Left ventricle myocardium inferior (tissue), 1 donor: ENCODE measurements at places on chromosomes 5 and 9.

- no peaks in the 10 kb centered on the region for H3K36me3 ChIP-seq
- no peaks in the 10 kb centered on the region for H3K4me1 ChIP-seq
- H3K4me3 ChIP-seq = no peak overlapping the region
- DNase-seq = no peak
- H3K27ac ChIP-seq = no peak overlapping the region
- H3K27me3 ChIP-seq = no peaks in the 10 kb centered on the region
These were observed 9.1 kb upstream of the GPSM1 start for GRCh38 chr9:136318111-136318775.

GRCh38 chr5:169716287-169716686 lies 79.2 kb downstream of the DOCK2 start:
- peaks cover 6% of the 10 kb centered on the region for H3K27me3 ChIP-seq
- H3K36me3 ChIP-seq = no peaks in the 10 kb centered on the region
- no peaks in the 10 kb centered on the region for H3K4me1 ChIP-seq

- H3K4me1 ChIP-seq = no peaks in the 10 kb centered on the region
- DNase-seq = no peak
- peaks cover 3% of the 10 kb centered on the region for H3K27me3 ChIP-seq
These were observed 269.9 kb downstream of the MEF2C start for GRCh38 chr5:88613051-88613450.

DNA sequence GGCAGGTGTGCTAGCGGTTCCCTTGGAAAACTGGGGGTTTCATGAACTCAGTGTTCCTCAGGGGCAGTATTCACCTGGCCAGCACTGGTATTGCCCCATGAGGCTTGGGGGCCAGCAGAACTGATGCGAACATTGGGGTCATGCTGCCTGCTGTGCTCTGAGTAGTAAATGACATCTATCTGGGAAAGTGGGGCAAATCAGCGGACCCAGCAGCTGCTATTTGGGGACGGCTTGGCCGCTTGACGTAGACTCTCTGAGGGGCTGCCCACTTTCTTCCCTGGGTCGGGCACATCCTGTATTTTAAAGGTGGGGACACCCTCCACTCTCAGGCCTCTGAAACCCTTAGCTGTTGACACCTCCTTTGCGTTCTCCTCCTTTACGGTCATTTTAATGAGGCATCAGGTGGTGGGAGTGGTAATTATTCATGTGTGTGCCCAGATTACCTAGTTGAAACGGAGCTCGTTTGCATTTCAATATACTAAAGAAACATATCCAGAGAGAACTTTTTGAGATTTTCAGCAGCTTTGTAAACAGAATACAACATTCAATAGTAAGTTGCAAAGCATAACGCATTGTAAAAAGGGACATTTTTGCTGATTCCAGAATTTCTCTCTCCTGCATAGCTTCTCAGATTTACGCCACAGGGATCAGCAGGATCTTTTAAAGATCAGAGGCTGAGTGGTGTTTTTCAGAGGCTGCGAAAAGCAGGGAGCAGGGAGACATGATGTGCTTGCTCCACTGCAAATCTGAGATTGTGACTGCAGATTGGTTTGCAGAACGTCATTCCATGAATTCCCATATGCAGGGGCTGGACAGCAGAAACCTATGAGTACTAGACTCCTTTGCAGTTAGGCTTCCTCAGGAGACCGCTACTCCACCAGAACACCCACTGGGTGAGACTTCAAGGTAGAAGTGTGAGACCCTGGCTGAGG lies 56.8 kb upstream of the ZFR start:
- no peak overlapping the region for H3K4me3 ChIP-seq
- DNase-seq = no peak
- no peak overlapping the region for H3K27ac ChIP-seq
- H3K27me3 ChIP-seq = peaks cover 47% of the 10 kb centered on the region
- H3K4me1 ChIP-seq = peaks cover 25% of the 10 kb centered on the region

- peaks cover 38% of the 10 kb centered on the region for H3K4me1 ChIP-seq
- no peak for DNase-seq
- H3K27ac ChIP-seq = peak overlapping the region; percentile 79
- H3K27me3 ChIP-seq = no peaks in the 10 kb centered on the region
- H3K36me3 ChIP-seq = no peaks in the 10 kb centered on the region
These were observed 60.1 kb upstream of the NMUR2 start for GRCh38 chr5:152465140-152465539.

GRCh38 chr5:21646469-21646868 lies 1206.7 kb downstream of the CDH12 start:
- no peaks in the 10 kb centered on the region for H3K27me3 ChIP-seq
- H3K36me3 ChIP-seq = no peaks in the 10 kb centered on the region
- no peak overlapping the region for H3K4me3 ChIP-seq
- H3K4me1 ChIP-seq = no peaks in the 10 kb centered on the region
- H3K27ac ChIP-seq = no peak overlapping the region

DNA sequence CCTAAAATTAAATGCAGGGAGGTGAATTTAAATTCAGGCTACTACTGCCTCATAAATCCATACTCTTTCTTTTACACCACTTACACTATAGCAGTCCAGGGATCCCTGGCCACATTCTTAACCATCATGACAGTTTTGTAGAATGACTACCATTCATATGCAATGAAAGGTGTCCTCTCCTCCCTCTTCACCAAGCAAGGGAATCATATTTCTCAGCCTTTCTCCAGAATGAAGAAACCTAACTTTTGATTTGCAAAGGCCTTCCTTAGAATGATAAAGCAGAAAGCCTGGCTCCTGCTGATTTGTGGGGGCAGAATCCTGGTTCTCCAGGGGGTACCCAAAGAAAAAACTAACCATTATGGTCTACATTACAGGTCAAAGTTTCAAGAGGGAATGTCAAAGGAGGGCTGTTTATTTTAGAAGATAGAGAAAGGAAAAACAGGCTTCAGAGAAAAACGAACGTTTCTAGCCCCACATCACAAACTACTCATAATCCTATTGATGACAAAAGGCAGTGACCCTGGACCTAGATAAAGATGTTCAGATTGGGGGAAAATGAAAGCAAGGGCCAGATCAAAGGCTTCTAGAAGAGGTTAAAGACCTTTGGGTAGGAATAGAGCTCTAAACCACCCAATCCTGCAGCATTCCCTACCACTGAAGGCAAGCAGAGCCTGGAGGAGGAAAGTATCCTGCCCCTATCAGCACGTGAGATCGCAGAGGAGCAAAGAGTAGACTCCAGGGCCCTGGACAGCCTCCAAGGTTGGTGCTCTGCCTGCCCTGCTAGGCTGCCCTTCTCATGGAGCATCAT lies 11.5 kb downstream of the WNT8A start:
- no peak for DNase-seq
- H3K27ac ChIP-seq = no peak overlapping the region
- peaks cover 57% of the 10 kb centered on the region for H3K27me3 ChIP-seq
- H3K4me1 ChIP-seq = no peaks in the 10 kb centered on the region
- H3K4me3 ChIP-seq = no peak overlapping the region
- H3K36me3 ChIP-seq = no peaks in the 10 kb centered on the region

GRCh38 chr9:4887556-4887955 lies 94.8 kb downstream of the RCL1 start:
- H3K4me1 ChIP-seq = peaks cover 11% of the 10 kb centered on the region
- peaks cover 12% of the 10 kb centered on the region for H3K27me3 ChIP-seq
- H3K36me3 ChIP-seq = no peaks in the 10 kb centered on the region
- H3K27ac ChIP-seq = no peak overlapping the region

DNA sequence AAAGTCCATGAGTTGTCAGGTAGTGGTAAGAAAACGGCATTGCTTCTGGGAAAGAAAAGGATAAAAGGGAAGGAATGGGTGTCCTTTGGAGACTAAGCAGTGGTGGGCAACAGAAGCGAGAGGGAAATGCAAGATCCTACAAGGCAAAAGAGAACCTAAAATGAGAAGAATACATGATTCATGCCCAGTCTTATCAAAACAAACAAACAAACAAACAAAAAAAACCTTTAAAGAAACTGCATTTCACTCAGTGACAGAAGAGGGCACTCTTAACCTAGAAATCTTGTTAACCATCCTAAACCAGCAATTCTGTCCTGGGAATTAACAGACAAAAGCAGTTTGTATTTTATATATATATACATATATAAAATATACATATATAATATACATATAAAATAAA lies 88.5 kb downstream of the SUSD1 start:
- no peak for DNase-seq
- H3K4me1 ChIP-seq = no peaks in the 10 kb centered on the region
- H3K27ac ChIP-seq = no peak overlapping the region
- H3K4me3 ChIP-seq = no peak overlapping the region

DNA sequence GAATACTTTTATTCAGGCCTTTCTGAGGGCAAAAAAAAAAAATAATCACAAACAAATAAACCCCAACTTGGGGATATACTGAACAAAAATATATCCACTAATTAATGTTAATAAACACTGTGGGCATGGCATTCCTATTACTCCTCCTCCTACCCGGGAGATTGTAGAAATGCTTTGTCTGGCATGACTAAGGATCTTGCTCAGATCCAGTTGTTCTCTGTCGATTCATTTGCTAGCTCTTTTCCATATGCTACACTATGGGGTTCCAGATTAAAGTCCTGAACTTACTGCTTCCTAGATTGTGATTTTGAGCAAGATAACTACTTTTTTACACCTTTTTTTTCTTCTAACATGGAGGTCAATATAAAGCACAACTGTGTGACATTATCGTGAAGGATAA lies 102.2 kb upstream of the PRR16 start:
- no peaks in the 10 kb centered on the region for H3K36me3 ChIP-seq
- no peak for DNase-seq
- H3K4me3 ChIP-seq = no peak overlapping the region
- no peaks in the 10 kb centered on the region for H3K27me3 ChIP-seq
- no peaks in the 10 kb centered on the region for H3K4me1 ChIP-seq

DNA sequence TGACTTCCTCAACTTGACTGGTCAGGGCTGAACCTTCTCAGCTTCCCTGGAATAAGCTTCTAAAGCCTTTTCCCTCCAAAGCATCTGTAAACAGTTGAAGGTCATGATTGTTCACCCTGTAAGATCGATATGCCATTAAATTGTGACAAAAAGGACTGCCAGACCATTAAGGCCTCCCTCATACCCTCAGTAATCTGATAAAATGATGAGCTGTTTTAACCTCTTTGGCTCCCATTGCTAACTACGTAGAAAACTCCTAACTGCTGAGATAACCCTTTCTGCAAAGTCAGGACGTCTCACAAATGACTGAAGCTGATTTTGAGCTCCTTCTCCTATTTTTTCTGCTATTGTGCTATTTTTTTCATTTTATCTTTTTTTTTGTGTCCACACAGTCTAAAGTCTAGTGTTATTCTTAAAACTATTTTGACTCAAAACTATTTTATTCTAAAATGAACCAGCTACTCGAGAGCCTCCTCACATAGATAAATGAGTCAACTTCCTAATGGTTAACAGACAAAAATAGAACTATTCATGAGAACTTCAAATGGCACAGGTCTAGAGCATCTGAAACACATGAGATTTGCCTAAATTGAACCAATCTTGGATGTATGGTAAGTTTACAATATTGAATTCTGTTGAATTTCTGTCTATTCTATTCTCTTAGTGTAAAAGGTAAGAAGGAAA lies 395.6 kb upstream of the TLE4 start:
- no peak overlapping the region for H3K27ac ChIP-seq
- H3K27me3 ChIP-seq = no peaks in the 10 kb centered on the region
- no peaks in the 10 kb centered on the region for H3K36me3 ChIP-seq
- H3K4me3 ChIP-seq = no peak overlapping the region
- no peak for DNase-seq

- H3K36me3 ChIP-seq = peaks cover 43% of the 10 kb centered on the region
- DNase-seq = no peak
These were observed 43.3 kb downstream of the WDR41 start for GRCh38 chr5:77448831-77449230.

GRCh38 chr5:67020096-67020615 lies 176.4 kb downstream of the CD180 start:
- H3K36me3 ChIP-seq = no peaks in the 10 kb centered on the region
- no peak overlapping the region for H3K27ac ChIP-seq
- H3K4me1 ChIP-seq = peaks cover 62% of the 10 kb centered on the region
- DNase-seq = no peak
- no peaks in the 10 kb centered on the region for H3K27me3 ChIP-seq

DNA sequence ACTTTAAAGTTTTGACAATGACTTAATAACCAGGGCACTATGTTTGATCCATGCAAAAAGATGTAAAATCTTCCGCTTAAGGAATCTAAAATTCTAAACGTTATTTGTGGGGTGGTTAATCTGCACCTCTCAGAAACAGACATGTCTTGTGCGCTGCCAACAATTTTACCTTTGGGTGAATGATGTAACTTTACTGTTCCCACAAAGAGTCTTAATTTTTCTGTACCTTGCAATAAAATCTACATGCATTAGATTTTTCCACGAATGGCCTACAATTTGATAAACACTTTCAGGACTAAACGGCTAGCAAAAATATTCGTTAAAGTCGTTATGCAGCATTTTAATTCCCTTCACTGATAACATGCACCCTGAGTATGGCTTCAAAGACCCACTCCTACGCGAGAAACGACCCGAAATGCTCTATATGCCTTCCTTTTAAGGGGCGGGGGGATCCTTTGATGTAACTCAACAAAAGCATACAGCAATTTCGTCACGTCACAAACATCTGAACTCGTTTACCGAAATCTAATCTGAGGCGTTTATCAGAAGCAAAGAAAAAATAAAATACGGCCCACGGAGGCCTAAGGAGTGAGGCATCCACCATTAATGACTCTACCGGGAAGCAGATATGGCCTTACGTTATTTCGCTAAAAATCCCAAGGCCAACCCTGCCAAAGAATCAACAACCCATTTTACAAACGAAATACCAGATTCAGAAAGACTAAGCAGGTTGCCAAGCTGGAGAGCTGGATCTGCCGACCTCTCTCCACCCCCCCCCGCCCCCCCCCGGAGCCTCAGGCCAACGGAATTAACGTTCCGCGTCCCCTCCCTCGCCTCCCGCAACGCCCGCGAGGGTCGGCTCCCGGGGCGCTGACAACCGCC lies 621 bp downstream of the AK6 start:
- DNase-seq = no peak
- peak overlapping the region; percentile 89 for H3K4me3 ChIP-seq
- peaks cover 59% of the 10 kb centered on the region for H3K4me1 ChIP-seq
- peaks cover 25% of the 10 kb centered on the region for H3K36me3 ChIP-seq

- H3K4me3 ChIP-seq = no peak overlapping the region
- DNase-seq = no peak
- H3K4me1 ChIP-seq = no peaks in the 10 kb centered on the region
- H3K36me3 ChIP-seq = no peaks in the 10 kb centered on the region
- no peak overlapping the region for H3K27ac ChIP-seq
These were observed 349.2 kb upstream of the CDH9 start for GRCh38 chr5:27387535-27388073.

GRCh38 chr5:82356808-82357671 lies 78.9 kb upstream of the RPS23 start:
- peak overlapping the region; percentile 6 for H3K4me3 ChIP-seq
- H3K27ac ChIP-seq = peak overlapping the region; percentile 82
- DNase-seq = peak; percentile 78
- peaks cover 44% of the 10 kb centered on the region for H3K4me1 ChIP-seq

DNA sequence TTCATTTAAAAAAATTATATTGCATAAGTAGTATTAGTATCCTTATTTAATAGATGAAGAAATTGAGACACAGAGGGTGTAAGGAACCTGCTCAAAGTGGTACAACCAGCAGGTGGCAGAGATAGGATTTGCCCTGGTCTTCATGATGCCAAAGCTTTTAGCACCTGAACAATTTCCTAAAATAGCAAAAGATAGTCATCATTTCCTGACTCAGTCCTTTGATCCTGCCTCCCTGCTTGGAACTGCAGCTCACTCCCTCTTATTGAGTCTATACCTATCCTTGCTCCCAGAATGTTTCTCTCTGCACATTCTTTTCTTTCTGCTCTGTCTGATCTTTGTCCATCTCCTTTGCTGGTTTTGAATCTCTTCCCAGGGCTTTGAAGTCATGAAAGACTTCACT lies 155.8 kb downstream of the FRMD3 start:
- no peaks in the 10 kb centered on the region for H3K27me3 ChIP-seq
- H3K4me3 ChIP-seq = no peak overlapping the region
- H3K4me1 ChIP-seq = peaks cover 16% of the 10 kb centered on the region
- H3K27ac ChIP-seq = no peak overlapping the region
- H3K36me3 ChIP-seq = peaks cover 9% of the 10 kb centered on the region
- no peak for DNase-seq
